ENCODE measurements at places on chromosomes 3 and 15.

- DNase-seq: no peak
Observed at GRCh38 chr15:71893691-71894090, 83.3 kb downstream of the NR2E3 start.

DNA sequence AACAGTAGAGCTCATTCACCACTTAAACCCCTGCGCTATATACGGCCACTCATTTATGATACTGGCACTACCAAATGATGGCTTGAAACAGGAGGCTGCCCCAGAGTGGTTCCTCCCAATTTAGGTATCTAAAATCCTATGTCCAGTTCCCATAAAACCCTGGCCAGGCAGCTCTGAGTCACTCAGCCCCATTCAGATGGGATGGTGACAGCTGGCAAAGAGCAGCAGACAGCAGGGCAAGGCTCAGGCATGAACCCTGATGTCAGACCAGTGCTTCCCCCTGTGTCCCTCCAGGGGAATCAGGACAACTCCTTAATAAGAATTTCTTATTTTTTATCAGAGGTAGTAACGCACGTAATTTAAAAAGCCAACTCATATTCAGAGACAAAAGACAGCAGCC is 77.2 kb upstream of the RNU6-1 start:
- DNase-seq: no peak

DNA sequence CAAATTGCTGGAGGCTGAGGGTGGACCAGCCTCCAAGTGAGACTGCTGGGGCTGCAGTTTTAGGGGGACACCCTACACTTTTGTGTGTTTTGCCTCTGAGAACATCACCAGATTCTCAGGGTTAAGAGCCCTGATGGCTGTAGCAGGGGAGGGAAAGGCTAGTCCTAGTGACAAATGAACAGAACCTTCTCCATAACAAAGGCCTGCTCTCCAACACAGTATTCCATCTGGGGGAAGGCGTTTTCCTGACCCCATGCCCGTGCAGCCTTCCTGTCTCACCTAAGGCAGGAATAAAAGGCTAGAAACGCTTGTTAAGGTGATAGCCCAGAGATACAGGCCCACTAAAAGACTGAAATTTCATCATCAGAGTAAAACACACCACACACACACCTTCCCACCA is 50.2 kb upstream of the NSMCE3 start:
- no peak for DNase-seq

DNA sequence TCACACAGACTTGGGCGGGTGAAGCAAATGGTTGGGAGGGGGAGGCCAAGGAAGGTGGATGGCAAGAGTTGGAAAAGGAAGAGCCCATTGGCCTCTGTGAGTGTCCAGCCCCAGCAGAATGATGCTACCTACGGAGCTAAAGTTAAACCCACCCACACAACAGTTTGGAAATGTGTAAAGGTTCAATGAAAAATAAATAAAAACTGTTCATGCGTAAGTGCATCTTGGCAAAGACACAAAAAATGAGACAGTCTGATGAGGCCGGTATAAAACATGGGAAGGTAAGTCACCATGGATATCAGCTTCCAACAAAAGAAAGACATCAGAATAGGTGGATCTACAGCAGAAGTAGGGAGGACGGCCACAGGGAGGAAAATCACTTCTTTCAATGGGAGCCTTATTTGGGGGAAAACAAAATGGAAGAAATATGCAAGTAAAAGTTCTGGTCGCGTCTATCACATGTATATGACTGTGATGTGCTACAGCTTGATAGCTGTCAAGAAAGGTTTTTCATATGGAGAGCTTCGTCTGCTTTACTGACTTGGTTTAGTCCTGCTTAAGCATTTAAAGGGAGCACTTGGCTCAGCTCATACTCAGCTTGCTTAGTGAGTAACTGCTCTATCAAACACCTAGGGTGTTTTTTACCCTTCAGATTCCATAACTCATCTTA is 82.8 kb downstream of the TIGIT start:
- no peak for DNase-seq

DNA sequence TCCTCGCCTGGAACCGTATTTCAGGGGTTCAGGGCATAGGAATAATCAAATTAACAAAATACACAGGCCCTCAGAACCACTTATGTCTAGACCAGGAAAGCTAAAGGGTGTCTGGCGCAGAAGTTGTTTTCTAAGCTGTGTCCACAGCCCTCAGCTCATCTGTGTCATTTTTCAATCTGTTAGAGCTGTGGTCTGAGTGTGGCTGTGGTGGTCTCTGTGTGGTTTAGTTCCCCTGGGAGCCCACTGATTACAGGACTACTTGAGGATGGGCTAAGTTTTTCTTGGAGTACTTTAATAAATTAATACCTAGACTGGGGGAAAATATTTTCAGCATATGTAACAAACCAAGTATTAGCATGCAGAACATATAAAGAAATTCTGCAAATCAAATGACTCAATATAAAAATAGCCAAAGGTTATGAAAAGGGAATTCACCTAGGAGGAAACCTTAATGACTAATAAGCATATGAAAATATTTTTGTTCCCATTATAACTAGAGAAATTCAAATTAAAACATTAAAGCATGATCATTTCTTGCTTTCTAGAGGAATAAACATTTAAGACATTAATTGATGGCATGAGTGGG is 186.3 kb downstream of the SATB1 start:
- no peak for DNase-seq

- no peak for DNase-seq
Observed at GRCh38 chr3:46971742-46972141, 4.8 kb downstream of the CCDC12 start.

GRCh38 chr3:133891662-133892378 is 3.9 kb downstream of the RAB6B start:
- DNase-seq: no peak

- no peak for DNase-seq
Observed at GRCh38 chr15:74400915-74401757, 32.6 kb downstream of the SEMA7A start.

DNA sequence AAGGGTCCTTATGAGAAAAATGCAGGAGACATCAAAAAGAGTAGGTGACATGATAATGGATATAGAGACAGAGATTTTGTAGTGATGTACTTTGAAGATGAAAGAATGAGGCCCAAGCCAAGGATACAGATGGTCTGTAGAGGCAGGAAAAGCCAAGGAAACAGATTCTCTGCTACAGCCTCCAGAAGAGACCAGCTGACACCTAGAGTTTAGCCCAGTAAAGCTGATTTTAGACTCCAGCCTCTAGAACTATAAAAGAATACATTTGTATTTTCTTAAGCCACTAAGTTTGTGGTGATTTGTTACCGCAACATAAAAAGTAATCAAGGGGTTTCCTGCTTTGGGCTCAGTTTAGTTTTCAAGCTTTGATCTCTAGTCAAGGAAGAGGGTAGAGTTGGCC is 64.8 kb downstream of the STRIT1 start:
- DNase-seq: no peak

- no peak for DNase-seq
Observed at GRCh38 chr3:28590216-28590615, 241.6 kb upstream of the AZI2 start.

DNA sequence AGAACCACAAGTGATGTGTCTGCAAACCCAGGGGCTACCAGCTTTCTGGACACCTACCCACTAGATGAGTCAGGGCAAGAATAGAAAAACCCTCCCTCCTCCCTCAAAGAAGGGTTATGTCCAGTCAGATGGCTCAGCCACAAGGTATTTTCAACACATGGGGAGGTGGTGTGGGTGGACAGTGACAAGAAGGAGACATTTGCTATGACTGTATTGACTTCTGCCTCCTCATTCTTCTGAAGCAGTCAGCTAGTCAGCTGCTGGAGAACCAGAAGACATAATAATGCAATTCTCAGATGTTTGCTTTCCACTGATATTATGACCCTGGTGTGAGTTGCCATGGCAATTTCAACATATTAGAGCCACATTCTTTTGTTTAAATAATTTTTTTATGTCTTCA is 66.7 kb upstream of the GOLGA8B start:
- DNase-seq: no peak

DNA sequence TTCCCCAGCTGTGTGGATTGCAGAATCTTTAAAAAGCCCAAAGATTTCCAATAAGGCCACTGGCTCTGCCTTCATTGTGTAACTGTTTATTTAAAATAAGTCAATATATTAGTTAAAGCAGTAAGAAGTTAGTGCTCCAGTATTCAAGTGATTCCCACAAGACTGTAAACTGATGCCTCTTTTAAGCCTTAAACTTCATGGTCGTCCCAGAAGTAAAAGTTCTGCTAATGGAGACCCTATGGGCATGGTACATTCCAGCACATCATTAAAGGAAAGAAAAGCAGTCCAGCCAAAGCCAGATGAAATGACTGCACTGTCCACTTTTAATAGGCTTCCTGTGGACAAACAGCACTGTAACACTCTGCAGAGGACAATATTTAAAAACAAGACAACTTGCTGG is 512.6 kb downstream of the MECOM start:
- no peak for DNase-seq

GRCh38 chr3:122993124-122993978 is 34.2 kb downstream of the SEMA5B start:
- DNase-seq: no peak

- DNase-seq: no peak
Observed at GRCh38 chr15:91100814-91101607, 954 bp downstream of the SV2B start.

- DNase-seq: no peak
Observed at GRCh38 chr3:41441139-41441538, 241.8 kb downstream of the CTNNB1 start.

- no peak for DNase-seq
Observed at GRCh38 chr3:11059090-11059798, 66.7 kb downstream of the SLC6A1 start.

- no peak for DNase-seq
Observed at GRCh38 chr15:89329329-89330084, 5.1 kb downstream of the POLG start.

DNA sequence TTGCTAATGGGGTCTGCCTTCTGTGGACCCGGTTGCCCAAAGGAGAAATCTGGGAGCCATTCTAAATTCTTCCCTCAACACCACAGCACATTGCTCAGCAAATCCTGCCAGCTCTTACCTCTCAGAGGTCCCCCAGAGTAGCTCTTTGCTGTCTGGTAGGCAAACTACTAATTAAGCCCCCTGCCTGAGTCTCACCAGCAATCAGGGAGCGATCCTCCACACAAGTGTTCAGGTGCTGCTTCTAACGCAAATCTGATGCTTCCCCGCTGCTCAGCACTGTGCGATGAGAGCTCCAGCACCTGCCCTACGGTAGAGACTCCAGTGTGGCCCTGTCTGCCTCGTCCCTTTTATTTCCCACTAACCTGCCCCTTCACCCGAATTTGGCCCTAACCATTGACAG is 60.5 kb downstream of the HCN4 start:
- no peak for DNase-seq

DNA sequence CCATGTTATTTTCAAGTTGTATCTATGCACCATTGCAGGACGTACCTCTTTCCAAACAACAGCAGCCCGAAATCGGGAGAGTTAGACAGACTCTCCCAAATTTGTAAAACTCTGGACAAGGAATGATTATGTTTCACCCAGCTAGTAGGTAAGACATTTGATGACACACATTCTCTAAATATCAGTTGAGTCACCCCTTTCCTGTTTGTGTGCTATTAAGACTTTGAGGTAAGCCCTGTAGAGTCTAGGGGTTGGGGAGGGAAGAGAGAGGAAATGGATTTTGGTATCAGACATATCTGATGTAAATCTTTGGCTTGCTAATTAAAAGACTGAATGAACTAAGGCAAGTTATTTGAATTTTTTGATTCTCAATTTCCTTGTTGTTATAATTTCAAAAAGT is 999.0 kb downstream of the TUSC7 start:
- no peak for DNase-seq

DNA sequence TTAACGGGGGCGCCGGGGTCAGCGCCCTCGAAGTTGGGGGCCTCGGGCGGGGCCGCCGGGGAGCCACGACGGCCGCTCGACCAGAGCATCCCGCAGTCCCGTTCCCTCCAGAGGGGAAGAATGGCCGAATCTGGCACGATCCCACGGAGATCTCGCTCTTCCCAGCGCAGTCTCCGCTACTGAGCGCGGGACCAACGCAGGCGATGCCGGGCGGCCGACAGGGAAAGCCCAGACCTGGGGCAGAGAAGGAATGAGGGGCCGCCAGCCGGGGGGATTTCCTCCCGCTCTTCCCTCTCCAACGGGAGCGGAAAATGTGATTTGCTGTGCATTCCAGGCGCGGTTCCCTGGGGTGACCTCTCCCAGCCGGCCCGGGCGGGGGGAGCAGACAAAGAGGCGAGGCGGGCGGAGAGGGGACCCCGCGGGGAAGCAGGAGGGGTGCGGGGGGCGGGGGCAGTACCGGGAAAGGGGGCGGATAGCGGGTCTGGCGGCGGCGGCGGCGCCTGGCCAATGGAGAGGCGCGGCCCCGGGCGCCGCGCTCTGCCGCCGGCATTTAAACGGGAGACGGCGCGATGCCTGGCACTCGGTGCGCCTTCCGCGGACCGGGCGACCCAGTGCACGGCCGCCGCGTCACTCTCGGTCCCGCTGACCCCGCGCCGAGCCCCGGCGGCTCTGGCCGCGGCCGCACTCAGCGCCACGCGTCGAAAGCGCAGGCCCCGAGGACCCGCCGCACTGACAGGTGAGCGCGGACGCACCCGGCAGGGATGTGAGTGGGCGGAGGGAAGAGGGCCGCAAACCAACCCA is at the start of gene GREM1:
Gene GREM1, plus strand, starts transcription at position 579 of the 801 bp plus-strand sequence. CDS start 12,687 bp downstream, outside the sequence.
- DNase-seq: no peak

- DNase-seq: no peak
Observed at GRCh38 chr3:124322309-124322880, 330.5 kb upstream of the ROPN1 start.

- DNase-seq: no peak
Observed at GRCh38 chr3:5531741-5532290, 344.3 kb downstream of the EDEM1 start.

GRCh38 chr3:55880357-55880756 is 393.3 kb upstream of the WNT5A start:
- DNase-seq: no peak
